NCI-H1092 treated with DMSO at 0.1 percent for 48 hours (cell line): ENCODE measurements at places on chromosomes 7 and 10.

GRCh38 chr10:102639537-102639936 lies 4.7 kb upstream of the TRIM8 start:
- no peak for DNase-seq

- DNase-seq, result no peak
These were observed 90.4 kb upstream of the FAM171A1 start for GRCh38 chr10:15461353-15462108.

GRCh38 chr7:39073432-39073831 lies 95.7 kb downstream of the POU6F2 start:
- peak; percentile 94 for DNase-seq

- no peak for DNase-seq
These were observed 16.5 kb upstream of the INPP5A start for GRCh38 chr10:132521041-132521465.

DNA sequence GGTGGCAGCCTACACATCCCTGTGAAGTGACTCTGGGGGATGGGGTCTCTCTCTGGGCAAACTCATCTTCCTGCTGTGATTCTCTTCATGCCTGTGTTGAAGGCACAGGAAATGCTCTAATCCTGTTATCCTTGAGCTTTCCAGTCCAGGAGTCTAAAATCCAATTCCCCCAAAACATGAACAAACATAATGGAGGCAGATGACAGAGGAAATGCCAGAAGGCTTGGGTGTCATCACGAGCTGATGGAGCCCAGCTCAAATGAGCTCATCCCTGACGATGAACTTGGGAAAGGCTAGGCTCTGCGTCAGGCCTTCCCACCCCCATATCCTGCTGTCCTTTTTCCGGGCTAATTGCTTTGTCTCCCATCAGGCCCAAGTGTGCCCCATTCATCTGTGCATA lies 165.9 kb upstream of the PODXL start:
- DNase-seq, result no peak

DNA sequence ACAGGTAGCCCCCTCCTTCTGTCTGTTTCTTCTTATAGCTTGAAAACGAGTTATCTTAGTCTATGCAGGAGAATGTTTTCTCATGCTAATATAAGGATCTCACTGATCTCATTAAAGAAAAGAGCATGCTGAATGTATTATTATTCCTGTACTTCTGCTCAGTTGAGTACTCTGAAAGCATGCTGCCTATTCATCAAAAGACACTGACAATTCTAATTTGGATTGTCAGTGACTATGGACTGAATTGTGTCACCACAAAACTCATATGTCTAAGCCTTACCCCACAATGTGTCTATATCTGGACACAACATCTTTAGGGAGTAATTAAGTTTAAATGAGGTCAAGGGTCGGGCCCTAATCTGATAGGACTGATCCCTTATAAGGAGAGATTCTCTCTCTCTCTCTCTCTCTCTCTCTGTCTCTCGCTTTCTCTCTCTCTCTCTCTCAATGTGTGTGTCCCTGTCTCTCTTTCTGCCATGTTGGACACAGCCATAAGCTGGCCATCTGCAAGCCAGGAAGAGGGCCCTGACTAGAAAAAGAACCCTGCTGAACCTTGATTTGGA lies 98.4 kb downstream of the GNAT3 start:
- no peak for DNase-seq

DNA sequence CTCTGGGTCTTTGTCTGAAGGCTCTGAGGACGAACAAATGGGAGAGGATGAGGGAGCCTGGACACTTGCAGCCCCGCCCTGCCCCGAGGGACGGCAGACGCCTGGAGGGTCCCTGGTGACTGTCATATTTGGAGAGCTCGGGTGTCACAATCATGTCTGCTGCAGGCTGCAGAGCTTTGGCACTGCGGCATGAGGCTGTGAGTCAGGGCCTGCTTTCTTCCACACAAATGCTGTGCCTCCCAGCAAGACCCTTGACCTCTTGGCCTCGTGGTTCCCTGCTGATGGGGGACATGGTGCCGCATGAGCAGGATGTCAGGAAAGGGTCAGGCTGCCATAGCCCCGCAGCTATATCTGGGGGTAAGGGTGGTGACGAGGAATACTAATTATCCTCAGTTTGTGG lies 64.9 kb upstream of the PPIF start:
- no peak for DNase-seq

GRCh38 chr7:136049117-136049516 lies 72.0 kb upstream of the MTPN start:
- DNase-seq, result no peak

DNA sequence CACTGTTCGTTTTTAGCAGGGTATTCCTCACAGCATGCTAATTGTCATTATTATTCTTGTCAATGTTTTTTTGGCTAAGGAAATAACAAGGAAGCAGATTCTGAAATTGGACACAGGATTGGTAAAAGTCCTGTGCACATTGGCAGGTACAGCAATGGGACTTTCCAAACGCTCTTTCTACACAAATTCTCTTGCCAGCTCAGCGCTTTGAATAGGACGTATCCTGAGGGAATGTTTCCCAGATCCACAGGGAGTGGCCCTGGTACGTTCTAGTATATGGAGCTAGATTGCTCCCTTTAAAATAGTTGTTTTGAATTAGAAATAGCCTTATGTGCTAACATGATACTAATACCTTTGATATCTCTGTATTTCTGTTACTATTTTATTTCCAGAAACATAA lies 82.8 kb upstream of the GRB10 start:
- no peak for DNase-seq

DNA sequence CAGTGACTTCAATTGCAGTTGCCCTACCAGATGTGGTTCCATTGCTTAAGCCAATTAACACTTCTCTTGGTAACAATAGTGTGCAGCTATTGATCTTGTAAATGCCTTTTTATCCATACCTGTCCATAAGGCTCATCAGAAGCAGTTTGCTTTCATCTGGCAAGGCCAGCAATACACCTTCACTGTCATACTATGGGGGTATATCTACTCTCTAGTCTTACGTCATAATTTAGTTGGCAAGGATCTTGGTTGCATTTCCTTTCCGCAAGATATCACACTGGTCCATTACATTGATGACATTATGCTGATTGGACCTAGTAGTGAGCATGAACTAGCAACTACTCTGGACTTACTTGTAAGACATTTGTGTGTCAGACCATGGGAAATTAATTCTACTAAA lies 17.7 kb upstream of the ZNF365 start:
- no peak for DNase-seq

- no peak for DNase-seq
These were observed 117.2 kb downstream of the PTPN20 start for GRCh38 chr10:47028466-47028865.

DNA sequence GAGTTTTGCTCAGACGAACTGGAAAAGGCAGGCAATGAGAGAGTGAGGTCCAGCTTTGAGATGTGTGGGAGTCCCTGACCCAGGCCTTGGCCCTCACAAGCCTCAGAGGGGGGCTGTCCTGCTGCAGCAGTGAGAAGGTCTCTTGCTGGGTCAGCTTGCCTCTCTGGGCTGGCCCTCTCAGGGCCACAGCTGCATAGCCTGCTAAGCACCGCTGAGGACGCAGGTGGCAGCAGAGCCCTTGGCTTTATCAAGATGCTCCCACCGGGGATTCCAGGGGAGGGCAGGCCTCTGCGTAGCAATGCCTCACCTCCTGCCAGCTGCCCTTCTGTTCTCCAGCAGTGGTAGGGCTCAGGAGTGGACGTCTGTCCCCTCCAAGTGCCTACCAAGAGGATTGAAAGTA lies 128.7 kb downstream of the COBL start:
- DNase-seq, result no peak

DNA sequence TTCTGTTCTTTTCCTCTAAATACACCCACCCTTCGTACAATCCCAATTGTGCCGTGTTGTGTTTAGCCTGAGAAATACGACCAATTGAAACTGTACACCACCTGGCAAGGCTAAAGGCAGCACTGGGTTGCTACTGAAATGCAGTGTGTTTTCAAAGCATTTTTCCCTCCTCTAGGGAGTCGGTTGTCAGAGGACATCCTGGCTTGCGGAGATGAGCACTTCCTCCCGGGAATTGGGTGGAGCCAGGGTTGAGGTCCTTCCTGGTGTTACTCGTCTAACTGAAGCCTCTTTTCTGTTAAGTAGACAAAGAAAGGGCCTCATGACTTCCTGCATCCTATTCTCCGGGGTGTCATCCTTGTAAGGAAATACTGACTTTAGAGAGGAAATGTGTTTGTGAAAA lies 133.5 kb downstream of the MTPAP start:
- DNase-seq, result no peak

DNA sequence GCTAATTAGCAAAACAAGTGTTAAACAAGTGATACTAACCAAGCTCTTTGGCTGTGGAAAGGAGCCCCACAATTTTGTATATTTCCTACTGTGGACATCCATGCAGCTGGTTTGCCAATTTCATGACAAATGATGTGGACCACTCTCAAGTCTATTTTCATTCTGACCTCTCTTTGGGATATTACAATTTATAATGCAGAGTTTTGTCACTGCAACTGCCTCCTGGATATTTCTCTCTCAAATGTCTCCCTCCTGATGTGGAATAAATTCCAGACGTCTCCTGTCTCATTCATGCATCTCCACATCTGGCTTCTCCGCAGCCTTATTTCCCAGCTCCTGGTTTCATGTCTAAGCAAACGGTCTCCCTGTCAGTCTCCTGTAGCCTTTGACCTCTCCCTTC lies 80.6 kb upstream of the RHEB start:
- DNase-seq, result no peak

GRCh38 chr10:48608279-48608681 lies 3.4 kb upstream of the ARHGAP22 start:
- DNase-seq, result peak; percentile 41

- DNase-seq, result no peak
These were observed 293.4 kb upstream of the LYZL1 start for GRCh38 chr10:28995497-28995896.

DNA sequence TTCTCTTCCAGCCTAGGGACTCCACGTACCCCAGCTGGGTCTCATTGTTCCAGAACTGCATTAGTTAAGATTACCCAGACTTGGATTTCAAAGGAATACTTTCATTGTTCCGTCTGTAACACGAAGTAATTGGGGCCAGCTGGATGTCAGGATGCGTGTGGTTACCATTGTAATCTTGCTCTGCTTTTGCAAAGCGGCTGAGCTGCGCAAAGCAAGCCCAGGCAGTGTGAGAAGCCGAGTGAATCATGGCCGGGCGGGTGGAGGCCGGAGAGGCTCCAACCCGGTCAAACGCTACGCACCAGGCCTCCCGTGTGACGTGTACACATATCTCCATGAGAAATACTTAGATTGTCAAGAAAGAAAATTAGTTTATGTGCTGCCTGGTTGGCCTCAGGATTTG lies 21.0 kb downstream of the LRRC17 start:
- no peak for DNase-seq

GRCh38 chr10:116915340-116915739 lies 66.0 kb downstream of the ENO4 start:
- DNase-seq, result no peak

- DNase-seq, result no peak
These were observed 258.9 kb upstream of the NPY start for GRCh38 chr7:24025094-24025493.

DNA sequence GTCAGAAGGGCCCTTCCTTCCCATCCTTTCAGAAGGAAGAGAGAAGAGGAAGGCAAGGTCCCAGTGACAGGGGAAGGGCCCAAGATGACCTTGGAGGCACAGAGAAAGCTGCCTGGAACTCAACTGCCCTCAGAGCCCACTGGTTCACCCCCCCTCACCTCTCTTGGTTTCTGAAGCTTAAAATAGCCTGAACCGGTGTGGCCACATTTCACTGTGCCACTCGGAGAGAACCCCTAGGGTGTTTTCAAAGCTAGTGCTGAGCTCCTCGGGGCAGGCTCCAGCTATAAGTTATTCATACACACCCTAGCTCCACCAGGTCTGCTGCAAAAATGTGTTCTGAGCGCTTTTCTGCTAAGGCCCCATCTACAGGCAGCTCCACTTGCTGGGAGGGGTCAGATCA lies 60.9 kb upstream of the ADRB1 start:
- no peak for DNase-seq

DNA sequence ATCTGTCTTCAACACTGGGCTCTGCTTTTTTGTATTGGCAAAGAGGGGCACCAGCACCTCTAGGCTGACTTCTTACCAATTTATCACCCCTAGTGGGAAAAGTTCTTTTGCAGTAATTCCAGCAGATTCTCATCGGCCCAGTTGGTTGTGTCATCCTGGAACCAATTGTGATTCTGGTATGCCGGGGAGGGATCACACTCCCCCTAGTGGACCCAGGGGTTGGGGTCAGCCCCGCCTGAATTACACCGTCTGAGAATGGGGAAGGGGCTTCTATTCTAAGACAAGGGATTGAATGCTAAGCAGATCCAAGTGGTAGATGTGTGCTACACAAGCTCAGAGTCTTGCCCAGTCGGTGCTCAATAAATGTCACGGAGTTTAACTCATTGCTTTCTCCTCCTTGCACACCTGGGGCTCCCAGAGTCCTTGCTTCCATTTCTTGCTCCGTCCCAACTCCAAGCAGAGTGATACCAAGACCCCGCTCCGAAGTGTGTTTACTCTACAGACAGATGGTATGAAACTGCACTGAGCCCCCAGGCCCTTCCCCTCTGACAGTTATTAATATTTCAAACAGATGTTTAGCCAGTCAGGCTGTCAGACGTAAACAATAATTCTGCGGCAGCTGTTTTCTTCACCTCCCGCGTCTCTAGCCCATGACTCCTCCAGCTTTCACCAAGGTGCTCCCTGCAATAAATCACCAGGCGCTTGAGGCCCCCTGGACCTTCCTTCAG lies 71.9 kb downstream of the C10orf105 start:
- no peak for DNase-seq

DNA sequence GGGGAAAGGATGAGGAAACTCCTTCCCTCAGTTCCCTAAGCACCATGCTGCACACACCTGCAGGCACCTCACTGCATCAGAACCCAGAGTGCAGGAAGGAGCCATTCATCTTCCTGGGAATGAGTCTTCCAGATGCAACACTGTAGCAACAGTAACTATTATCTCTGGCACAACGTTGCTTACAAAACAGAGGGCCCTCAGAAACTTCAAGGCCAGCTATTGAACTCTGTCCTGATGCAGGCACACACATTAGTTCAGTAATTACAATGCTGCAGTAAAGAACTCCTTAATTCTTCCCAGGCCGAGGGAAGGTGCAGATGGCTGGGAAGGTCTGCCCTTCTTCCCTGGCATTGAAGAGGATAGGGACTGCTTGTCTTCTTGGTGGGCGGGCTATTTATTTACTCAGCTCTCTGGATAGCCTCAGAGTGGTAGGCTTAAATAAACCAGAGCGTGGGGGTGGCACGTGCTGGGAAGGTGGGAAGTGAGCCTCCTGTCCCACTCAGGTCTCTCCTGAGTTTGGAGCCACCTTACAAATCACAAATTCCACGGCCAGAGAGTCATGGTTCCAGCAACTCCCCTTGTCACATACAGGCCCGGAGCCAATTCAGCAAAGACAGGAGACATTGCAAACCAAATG lies 125.1 kb upstream of the JCAD start:
- DNase-seq, result no peak

DNA sequence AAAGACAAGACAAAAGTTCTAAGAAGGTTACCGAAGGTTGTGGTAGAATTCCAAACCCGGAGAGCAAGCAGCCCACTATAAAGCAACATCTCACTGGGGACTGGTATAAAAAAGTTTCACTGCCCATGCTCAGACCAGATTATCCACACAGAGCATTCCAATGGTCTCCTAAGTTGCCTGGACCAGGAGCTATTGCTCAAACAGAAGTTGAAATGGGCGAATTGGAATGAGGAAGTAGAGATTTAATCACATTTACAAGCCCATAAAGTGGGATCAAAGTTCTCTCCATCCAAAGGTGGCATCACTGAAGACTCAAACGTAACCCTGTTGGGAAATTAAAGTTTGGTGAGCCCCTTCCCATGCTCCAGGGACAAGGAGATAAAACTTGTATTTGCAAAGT lies 19.8 kb downstream of the OR2F1 start:
- DNase-seq, result no peak

- peak; percentile 42 for DNase-seq
These were observed 24.0 kb upstream of the EEPD1 start for GRCh38 chr7:36129048-36129534.

- peak; percentile 41 for DNase-seq
These were observed 63.8 kb downstream of the GRB10 start for GRCh38 chr7:50718876-50719275.
